ENCODE measurements at places on chromosomes 3 and 15. TPM values are rescaled to one million over a fixed set of nuclear protein-coding genes. Genes with fewer than 3 reads are reported as not detected.

DNA sequence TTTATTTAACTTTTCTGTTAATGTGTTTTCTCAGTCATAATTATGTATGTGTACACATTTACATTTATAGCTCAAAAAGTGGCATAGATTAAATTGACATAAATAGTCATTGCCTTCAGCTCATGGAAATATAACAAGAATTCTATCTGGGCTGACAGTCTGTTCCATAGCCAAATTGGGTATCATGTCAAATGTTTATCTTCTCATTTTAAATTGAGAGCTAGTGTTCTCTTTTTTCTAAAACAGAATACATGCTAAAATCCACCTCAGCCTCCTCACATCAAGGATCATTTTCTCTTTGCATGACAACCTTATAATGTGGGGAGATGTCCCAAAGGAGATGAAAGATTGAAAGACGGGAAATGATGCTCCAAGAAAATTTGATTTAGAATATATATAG is 144.1 kb upstream of the BCHE start:
- no peak for DNase-seq
- no peaks in the 10 kb centered on the region for H3K4me1 ChIP-seq
- no peak overlapping the region for H3K4me3 ChIP-seq
- no peaks in the 10 kb centered on the region for H3K36me3 ChIP-seq

Gene GRK7
- polyA plus RNA-seq, result 0.03 TPM

DNA sequence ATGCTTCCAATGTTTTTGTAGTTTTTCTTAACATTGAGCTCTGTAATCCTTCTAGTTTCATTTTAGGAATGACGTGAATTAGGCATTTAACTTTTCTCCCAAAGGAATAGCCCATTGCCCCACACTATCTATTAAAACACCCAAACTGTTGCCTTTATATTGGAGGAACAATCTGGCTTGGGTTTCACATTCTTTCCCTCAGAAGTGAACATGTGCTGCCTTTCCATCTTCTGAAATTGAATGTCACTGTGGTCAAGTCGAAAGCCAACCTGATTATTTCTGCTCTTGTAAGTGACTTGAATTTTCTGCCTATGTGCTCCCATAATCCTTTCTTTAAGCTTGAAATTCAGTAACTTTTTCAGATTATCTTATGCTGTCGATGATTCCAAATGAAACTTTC is 214.5 kb downstream of the SLC9A9 start:
- no peak for DNase-seq
- H3K27ac ChIP-seq, result no peak overlapping the region
- no peaks in the 10 kb centered on the region for H3K36me3 ChIP-seq
- H3K27me3 ChIP-seq, result no peaks in the 10 kb centered on the region
- H3K4me3 ChIP-seq, result no peak overlapping the region

- H3K4me3 ChIP-seq, result no peak overlapping the region
- no peaks in the 10 kb centered on the region for H3K27me3 ChIP-seq
- no peak for DNase-seq
Measured at GRCh38 chr15:55499151-55499550, 8.9 kb downstream of the DNAAF4 start.

DNA sequence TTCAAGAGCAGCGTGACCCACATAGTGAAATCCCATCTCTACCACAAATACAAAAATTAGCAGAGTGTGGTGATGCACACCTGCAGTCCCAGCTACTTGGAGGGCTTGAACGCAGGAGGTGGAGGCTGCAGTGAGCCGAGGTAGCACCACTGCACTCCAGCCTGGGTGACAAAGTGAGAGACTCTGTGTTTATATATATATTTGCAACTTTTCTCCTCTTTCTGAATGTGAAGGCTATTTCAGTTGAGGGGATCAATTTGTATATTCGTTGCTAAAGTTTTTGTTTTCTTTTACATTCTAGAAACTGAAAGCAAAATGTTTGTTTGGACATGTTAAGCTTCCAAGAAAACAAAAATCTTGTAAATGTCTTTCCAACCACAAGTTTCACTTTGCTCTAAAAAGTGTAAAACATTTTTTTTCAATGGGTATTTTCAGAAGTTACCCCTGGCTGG is 29.8 kb upstream of the FAM98B start:
- H3K4me1 ChIP-seq, result no peaks in the 10 kb centered on the region
- no peak for DNase-seq
- no peak overlapping the region for H3K27ac ChIP-seq
- H3K4me3 ChIP-seq, result no peak overlapping the region
- H3K36me3 ChIP-seq, result no peaks in the 10 kb centered on the region

Gene RAD51
- polyA plus RNA-seq, result 6.6 TPM

- no peak overlapping the region for H3K4me3 ChIP-seq
- no peak overlapping the region for H3K27ac ChIP-seq
- H3K36me3 ChIP-seq, result peaks cover 29% of the 10 kb centered on the region
- DNase-seq, result no peak
- H3K27me3 ChIP-seq, result no peaks in the 10 kb centered on the region
Measured at GRCh38 chr3:53223541-53223966, 32.3 kb downstream of the TKT start.

Gene CPNE9
- polyA plus RNA-seq, result 0.03 TPM

- DNase-seq, result no peak
- no peak overlapping the region for H3K4me3 ChIP-seq
- peaks cover 15% of the 10 kb centered on the region for H3K36me3 ChIP-seq
- peak overlapping the region; percentile 20 for H3K27ac ChIP-seq
- peaks cover 60% of the 10 kb centered on the region for H3K4me1 ChIP-seq
- no peaks in the 10 kb centered on the region for H3K27me3 ChIP-seq
Measured at GRCh38 chr3:123099331-123100192, 32.7 kb downstream of the PDIA5 start.

Gene SNRK
- 3.6 TPM for polyA plus RNA-seq
